ENCODE measurements at places on chromosomes 6 and 20. TPM values are rescaled to one million over a fixed set of nuclear protein-coding genes. Genes with fewer than 3 reads are reported as not detected.

Gene CRYBG1
- 1.7 TPM for total RNA-seq

Gene ULBP2
- 1.1 TPM for total RNA-seq

Gene MMP24
- 0.40 TPM for total RNA-seq

Gene GABRR1
- total RNA-seq: not detected

Gene PRDM13
- not detected for total RNA-seq

Gene HIVEP1
- 17.8 TPM for total RNA-seq

Gene KDM1B
- 13.8 TPM for total RNA-seq

Gene RSPH3
- 8.9 TPM for total RNA-seq

Gene SCUBE3
- total RNA-seq: 5.2 TPM

Gene MAP3K7
- 23.9 TPM for total RNA-seq

Gene TP53TG5
- total RNA-seq: 2.2 TPM

Gene SLC22A7
- not detected for total RNA-seq

Gene PSORS1C1
- total RNA-seq: 3.9 TPM

Gene HLA-C
- 237 TPM for total RNA-seq

Gene GPR6
- total RNA-seq: not detected

Gene SLC52A3
- total RNA-seq: 2.8 TPM

Gene RAET1G
- total RNA-seq: 0.35 TPM

Gene ARMC12
- 0.22 TPM for total RNA-seq

Gene SLA2
- 0.27 TPM for total RNA-seq

Gene ZSCAN16
- 1.9 TPM for total RNA-seq

Gene TENT5A
- total RNA-seq: 35.2 TPM

Gene CST1
- total RNA-seq: not detected

All from cardiac septum (tissue), 1 donor.